ENCODE measurements at places on chromosomes 1 and 21.

DNA sequence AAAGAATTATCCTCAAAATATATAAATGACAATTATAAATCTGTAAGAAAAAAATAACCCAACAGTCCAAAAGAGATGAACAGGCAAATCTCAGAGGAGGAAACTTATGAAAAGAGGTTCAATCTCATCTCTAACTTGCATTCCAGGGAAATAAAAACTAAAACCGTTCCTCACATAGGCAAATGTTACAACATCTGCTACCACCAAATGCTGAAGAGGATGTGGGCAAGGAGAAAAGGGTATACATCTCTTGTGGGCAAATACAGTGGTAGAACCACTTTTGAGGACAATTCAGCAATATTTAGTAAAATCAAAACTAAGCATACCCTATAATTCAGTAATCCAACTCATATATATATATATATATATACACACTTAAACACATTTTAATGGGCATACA is 33.7 kb upstream of the SGIP1 start:
- DNase-seq, result no peak

DNA sequence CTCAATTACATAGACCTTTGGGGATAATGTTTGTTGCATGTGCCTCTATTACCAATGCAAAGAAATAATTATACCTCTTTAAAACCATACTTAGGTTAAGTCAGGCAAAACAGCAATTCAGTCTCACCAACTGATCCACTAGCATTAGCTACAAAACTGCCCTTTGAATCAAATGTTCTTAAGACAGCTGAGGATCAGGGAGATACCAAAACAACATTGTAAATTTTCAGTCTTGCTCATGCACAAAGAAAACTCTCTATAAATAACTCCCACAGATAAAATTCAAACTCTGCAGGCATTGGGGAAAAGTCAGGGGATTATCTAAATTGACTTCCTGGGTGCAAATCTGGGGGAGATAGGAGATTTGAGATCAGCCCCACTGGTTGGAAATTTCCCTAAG is 100.9 kb upstream of the DPT start:
- no peak for DNase-seq

DNA sequence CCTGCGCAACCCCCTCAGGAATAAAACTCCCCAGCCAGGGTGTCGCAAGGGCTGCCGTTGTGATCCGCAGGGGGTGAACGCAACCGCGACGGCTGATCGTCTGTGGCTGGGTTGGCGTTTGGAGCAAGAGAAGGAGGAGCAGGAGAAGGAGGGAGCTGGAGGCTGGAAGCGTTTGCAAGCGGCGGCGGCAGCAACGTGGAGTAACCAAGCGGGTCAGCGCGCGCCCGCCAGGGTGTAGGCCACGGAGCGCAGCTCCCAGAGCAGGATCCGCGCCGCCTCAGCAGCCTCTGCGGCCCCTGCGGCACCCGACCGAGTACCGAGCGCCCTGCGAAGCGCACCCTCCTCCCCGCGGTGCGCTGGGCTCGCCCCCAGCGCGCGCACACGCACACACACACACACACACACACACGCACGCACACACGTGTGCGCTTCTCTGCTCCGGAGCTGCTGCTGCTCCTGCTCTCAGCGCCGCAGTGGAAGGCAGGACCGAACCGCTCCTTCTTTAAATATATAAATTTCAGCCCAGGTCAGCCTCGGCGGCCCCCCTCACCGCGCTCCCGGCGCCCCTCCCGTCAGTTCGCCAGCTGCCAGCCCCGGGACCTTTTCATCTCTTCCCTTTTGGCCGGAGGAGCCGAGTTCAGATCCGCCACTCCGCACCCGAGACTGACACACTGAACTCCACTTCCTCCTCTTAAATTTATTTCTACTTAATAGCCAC is 696 bp downstream of the TGFB2 start:
- DNase-seq, result peak; percentile 50

DNA sequence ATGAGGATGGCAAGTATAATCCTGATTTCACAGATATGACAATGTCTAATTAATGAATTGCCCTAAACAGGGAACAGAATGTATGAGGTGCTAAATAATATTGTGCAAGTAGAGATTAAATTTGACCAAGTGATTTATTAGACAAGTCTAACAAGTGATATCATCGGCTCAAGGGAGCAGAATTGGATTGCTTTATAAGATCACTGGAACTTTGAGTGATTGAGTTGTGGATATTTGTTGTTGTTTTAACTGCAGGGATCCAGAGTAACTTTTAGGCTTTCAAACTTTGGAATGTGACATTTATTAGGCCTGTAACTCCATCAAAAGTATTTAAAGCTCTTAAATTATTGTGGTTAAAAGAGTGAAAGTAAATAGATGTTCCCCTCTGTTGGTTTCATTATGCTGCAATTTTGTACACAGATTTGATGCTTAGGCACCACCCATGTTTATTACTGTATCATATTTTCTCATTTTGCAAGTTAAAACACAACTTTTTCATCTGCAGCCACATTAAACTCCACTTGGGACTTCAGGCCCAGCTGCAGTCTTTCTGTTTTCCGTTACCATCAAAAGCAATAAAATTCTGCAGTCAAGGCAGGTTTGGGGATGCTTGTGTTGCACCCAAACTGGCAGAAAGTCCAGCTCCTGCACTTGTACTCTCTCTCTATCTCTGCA is 206.6 kb downstream of the HLX start:
- no peak for DNase-seq

DNA sequence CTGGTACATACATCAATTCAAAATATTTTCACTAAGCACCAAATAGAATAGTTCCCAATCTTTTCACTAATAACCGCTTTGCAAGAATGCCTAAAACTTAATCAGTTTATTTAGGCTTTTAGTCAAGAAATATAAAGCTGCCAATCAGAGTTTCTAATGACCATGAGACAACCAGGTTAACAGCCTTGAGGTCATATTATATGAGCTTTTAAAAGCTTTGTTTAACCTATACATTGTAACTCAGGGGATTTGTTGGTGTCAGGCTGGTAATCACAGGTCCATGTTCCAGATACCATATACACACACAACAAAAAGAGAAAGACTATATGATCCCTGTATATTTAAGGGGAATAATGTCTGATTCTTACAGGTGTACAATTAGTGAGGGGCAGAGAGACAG is 246.2 kb upstream of the ADGRL2 start:
- DNase-seq, result no peak

DNA sequence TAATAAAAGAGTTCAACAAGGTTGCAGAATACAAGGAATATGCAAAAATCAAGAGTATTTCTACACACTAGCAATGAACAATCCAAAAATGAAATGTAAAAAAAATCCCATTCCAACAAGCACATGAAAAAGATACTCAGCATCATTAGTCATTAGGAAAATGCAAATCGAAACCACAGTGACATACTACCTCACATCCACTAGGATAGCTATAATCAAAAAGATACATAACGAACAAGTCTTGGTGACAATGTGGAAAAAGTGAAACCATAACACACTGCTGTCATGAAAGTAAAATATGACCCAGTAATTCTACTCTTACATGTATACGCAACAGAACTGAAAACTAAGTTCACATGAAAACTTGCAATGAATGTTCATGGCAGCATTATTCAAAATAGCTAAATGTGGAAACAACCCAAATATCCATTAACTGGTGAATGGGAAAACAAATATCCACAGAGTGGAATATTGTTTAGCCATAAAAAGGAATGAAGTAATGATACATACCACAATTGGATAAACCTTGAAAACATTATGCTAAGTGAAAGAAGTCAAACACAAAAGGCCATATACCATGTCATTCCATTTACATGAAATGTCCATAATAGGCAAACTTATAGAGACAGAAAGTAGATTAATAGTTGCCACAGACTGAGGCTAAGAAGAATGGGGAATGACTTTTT is 34.3 kb downstream of the PIK3R3 start:
- no peak for DNase-seq

- no peak for DNase-seq
These were observed 17.4 kb upstream of the IFNAR2 start for GRCh38 chr21:33212159-33212851.

- no peak for DNase-seq
These were observed 48.9 kb downstream of the CD247 start for GRCh38 chr1:167469280-167469965.

GRCh38 chr1:41713141-41713540 is 205.6 kb downstream of the HIVEP3 start:
- peak; percentile 62 for DNase-seq

DNA sequence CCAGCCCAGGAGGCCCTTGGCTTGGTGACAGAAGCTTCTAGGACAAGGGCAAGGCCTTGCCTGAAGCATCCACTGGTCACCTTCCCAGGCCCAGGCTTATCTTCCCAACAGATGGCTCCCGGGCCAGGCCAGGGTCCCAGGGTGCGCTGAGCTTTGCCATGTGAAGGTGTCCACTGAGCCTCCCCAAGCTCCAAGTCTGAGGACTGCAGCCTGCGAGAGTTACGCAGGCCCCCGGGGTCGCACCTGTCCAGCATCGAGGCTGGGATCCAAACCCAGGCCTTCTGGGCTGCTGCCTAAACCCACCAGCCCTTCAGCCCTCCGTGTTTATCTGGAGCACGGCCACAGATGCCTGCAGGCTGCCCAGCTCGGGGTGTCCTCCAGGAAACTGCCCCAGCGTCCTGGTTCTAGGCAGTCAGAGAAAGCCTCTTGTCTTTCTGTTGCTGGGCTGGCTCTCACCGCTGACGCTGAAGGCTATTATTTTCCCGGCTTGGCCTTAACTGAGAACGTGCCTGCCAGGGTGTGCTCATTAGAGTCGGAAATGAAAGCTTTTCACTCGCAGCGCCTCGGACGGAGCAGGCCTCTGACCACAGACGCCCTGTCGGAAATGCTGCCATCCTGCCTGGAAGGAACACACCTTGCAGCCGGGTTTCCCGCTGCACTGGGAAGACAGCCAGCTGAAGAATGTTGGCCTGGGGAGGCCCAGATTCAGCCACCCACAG is 71.4 kb downstream of the MEGF6 start:
- DNase-seq, result peak; percentile 50

GRCh38 chr1:178933709-178934490 is 63.0 kb upstream of the ANGPTL1 start:
- no peak for DNase-seq

- DNase-seq, result no peak
These were observed 481.0 kb downstream of the OMA1 start for GRCh38 chr1:58065520-58065919.

- DNase-seq, result peak; percentile 38
These were observed 11.6 kb upstream of the CTRC start for GRCh38 chr1:15426492-15427279.

DNA sequence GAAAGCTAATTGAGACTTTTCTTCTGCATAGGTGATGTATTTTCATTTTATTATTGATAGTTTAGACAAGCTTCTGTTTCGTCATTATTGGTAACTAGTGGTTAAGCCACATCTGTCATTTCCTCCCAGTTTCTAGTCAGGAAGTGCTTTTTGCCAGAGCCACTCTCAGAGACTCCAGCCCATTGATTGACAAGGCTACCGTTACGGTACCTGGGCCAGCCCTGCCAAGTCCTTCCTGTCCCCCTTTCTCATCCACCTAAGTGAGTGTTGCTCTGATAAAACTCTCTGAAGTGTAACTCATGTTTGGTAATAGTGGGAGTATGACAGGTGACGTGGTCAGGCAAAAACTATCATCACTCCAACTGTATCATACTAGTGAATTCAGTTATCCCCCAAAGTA is 29.6 kb upstream of the AGL start:
- no peak for DNase-seq

GRCh38 chr1:65791801-65792668 is 660 bp upstream of the PDE4B start:
- peak; percentile 47 for DNase-seq

DNA sequence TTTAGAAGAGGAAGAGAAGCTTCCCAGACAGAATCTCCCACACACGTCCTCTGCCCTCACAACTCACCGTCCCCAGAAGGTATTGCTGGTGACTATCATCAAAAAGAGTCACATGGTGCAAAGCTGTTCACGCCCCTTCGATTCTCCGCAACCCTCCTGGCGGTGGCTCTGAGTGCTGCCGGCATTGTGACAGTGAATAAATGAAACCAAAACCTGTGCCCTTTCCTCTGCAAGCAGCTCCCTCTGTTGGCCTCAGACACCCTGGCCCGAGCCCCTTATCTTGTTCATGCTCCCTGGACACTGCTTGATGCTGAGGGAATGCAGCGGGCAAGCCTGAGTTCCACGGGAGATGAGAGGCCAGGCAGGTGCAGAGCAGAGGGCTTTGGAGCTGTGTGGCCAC is 510.3 kb downstream of the NPHP4 start:
- no peak for DNase-seq
